CD4-positive, alpha-beta T cell treated with Interleukin-12 subunit alpha and Interleukin-12 subunit beta, for 1 hour (primary cell): ENCODE measurements at places on chromosomes 4 and X.

DNA sequence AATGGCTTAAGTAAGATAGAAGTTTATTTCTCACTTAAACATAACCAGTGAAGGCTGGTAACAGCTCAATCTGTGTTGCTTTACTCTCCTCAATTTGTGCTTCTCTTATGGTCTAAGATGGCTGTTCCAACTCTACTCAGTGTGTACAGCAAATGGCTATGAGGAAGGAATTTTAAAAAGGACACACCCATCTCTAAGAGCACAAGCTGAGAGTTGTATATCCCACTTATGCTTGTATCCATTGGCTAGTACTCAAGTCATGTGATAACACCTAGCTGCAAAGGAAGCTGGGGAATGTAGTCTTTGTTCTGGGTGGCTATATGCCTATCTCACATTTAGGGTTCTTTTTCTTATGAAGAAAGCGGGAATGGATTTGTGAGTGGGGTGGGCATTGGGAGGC is 63.3 kb downstream of the GPAT3 start:
- DNase-seq, result no peak

GRCh38 chrX:24575496-24575895 is 71.7 kb downstream of the PCYT1B start:
- no peak for DNase-seq

DNA sequence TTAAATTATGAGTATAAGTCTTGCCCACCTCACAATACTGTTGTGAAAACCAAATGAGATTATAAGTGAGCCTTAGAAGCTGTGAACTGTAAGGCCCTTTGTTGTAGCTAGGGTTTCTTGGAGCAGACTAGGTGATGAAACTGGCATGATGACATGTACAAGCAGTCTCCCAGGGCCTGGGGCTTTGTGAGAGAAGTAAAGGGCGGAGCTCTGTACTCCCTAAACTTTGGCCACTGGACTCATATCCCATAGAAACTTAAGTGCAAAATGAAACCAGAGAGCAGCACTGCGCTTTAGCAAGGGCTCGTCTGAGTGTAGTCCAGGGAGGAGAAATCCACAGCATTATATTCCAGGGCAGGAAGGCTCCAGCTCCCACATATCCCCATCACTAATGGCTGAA is 385.6 kb upstream of the FGF16 start:
- no peak for DNase-seq

- DNase-seq, result no peak
These were observed 816 bp downstream of the EREG start for GRCh38 chr4:74365761-74366160.

- DNase-seq, result no peak
These were observed 32.4 kb upstream of the SLC10A4 start for GRCh38 chr4:48450740-48451139.

DNA sequence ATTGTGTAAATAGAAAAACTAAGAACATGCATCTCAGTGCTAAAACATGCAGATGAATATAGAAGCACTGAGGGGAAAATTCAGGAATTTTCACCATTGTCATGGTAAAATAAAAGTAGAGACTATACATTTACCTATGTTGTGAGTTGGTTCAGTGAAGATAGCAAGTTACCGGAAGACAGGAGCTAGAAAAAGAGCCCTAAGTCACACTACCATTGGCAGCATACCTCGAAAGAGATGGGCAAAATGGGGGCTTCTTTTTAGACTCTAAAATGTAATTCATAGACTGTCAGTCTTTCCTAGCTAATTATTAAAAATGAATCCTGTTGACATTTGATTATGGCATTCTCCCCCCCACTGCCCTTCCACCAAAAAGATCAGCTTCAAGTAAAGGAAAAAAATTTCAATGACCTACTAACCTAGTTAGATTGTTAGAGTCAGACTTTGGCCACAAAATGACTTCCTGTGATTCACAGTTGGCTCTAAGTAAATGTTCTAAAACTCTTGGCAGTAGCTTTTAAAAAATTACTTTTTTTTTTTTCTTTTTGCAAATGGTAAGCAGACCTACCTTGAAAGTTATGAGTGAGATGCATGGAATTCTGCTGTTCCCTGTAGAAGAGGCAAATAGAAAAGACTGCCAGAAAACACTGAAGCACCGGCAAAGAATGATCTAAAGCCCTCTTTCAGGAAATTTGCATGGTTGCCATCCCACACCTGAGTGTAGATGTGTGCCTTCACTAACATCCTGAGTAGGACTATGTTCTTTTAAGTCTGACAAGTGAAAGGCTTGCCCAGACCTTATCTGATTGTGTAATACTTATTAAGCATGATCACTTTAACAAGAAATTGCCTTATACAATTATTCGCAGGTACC is 26.4 kb upstream of the ARSJ start:
- DNase-seq, result peak; percentile 17

- no peak for DNase-seq
These were observed 119.1 kb downstream of the MBNL3 start for GRCh38 chrX:132369617-132370326.

DNA sequence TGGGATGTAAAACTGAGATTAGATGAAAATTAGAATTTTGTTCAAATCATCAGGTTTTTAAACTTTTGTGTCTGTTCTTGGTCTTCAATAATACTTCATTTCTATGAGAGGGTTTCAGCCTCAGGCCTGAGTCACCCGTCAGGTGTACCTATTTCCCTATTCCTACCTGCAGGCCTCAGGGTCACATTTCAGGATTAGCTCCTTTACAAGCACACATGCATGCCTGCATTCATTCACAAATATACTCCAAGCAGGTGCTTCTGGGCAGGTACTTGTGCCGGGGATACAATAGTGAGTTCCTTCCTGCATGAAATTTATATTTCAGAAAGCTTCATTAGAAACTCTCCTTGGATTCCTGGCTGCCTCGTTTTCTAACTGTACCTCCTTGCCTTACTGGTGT is 114.9 kb downstream of the SHISA3 start:
- no peak for DNase-seq

DNA sequence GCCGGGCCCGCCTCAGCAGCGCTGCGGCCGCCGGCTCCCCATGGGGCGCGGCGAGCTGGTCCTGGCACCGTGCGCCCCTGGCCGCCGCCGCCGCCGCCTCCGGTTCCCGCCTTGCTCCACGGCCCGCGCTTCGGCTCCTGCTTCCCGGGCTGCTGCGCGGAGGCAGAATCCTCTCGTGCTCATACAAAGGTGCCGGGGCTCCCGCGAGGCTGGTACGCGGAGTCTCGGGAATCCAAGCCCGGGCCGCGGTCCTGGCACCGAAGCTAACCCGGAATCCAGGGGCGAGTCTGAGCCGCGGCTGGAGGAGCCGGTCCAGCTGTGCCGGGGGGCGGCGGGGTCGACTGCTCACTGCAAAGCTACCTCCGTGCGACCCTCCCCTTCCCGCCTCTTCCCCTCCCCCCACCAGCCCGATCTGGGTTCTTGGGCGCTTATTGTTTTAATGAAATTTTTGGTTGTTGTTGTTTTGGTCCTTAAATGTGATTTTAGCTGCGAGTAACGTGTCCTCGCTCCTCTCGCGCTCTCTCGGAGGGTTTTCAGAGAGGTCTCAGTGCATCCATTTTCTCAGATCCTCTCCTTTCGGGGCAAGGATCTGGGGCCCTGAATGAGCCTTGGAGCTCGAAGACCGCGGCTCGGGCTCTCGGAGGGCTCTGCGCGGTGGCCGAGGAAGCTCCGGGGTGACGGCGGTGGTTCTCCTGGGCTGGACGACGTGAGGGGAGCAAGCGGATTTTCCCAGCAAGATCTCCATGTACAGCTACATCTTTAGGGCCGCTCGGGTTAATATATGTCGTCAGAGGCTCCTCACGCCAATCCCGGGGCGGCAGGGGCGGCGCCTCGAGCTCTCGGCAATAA is at the start of gene HAND2:
HAND2 (minus strand) TSS at position 753 of the 849 bp plus-strand sequence. CDS start 940 bp downstream, outside the sequence.
- no peak for DNase-seq

- no peak for DNase-seq
These were observed 41.1 kb downstream of the ZFX start for GRCh38 chrX:24190500-24191156.

DNA sequence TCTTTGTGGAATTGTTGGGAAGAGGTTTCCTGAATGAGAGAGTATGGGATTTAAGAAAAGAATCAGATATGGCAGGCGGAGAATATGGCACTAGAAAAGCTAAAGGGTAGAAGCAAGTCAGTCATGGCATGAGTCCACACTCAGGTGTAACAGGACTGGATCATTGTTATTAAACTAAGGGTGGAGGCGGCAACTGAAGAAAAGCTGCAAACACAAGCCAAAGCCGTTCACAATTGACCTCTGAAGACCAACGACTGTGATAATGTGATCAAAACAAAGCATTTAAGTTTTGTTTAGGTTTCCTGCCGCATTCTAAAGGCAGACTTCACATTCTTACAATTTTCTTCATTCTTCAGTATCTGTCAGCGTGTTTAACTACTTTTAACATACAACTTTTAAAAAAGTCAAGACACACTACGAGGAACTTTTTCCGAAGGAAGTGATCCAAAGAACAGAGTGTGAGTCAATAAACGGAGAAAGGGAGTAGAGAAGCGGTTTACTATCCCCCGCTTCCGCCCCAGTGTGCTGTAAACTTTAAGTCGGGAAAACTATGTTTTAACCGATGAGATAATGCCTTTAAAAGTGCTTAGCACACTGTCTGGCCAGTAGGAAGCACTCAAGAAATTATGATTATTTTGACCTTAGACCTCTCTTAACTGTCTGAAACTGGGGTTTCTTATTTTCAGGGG is 909 bp upstream of the SLAIN2 start:
- no peak for DNase-seq

- DNase-seq, result no peak
These were observed 275.2 kb upstream of the AGA start for GRCh38 chr4:177717407-177717806.

DNA sequence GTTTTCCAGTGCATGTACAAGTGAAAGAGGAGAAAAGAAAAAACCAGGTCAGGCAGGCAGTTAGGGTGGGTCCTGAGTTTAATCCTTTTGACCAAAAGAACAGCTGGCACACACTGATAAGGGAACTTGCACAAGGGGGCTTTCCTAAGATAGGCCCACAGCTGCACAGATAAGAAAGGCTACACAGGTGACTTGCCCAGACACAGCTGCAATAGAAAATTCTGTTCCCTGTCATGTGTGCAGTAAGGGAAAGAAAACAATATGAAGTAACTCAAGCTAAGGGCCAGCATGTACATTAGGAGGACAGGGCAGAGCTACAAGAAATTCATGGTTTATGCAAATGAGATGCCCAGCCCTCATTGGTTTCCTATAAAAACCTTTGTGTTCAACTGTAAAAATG is 32.9 kb downstream of the LUZP4 start:
- no peak for DNase-seq

DNA sequence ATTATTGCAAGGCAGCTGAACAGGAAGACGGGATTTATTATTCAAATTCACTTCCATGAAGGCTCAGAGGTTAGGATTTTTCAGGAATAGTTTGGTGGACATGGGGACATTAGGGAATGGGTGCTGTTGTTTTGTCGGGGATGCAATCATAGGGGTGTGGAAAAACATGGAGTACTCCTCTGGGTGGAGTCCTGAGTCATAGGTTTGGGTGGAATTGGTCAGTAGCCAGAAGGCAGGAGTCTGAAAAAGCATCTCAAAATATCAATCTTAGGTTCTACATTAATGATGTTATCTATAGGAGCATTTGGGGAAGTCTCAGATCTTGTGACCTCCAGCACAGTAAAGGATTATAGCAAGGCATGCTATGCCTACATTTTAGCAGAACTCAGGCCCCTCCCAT is 14.5 kb upstream of the ETNPPL start:
- DNase-seq, result no peak

DNA sequence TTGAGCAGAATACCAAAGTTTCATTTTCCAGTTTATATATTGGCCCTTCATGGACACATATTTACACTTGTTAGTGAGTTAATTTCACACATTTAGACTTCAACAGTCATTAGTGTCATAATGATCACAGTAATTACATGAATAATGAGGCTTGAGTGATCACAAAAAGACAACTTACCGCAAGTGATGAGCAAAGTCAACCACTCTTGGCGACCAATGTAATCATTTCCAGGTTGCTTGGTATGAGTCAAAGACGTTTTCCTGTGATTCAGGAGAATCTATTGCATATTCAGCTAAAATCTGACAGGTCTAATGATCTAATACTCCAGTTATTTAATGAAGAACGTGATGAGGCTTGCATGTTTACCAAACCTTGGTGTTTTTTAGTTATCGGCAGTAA is 407.9 kb upstream of the TENM3 start:
- DNase-seq, result no peak

- no peak for DNase-seq
These were observed 15.3 kb downstream of the SMIM20 start for GRCh38 chr4:25929298-25929686.

- no peak for DNase-seq
These were observed 65.3 kb downstream of the NYX start for GRCh38 chrX:41512394-41512793.

GRCh38 chr4:184265546-184266351 is 48.1 kb upstream of the ENPP6 start:
- no peak for DNase-seq

GRCh38 chrX:8867406-8867805 is 66.2 kb upstream of the FAM9A start:
- DNase-seq, result no peak

DNA sequence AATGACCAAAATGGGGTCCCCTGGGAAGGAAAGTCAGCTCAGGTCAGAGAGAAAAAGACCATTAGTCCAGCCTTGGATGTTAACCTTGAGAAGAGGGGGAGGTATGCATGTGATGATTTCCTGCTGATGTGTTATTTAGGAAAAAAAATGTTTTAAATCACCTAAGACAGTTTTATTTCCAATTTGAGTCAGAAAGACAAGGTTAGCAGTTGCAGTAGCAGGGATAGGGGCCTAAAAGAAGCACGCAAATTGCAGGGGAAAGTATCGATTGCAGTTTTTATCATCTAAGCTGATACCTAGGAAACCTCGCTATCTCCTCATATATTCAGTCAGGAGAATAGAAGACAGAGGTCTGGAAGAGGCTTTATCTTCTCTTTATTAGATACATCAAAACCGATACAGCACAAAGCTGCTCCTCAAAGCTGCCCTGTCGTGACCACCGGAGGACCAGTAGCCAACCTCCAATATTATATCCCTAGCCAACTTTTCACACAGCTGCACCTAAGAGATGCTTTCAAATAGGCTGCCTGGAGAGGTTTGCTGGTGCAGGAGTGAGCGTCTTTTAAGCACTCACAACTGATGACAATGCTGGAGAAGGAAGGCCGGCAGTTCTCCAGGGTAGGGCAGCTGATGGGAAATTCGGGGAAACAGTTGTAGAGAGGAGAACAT is 289.4 kb downstream of the INPP4B start:
- DNase-seq, result no peak

GRCh38 chr4:70734168-70734954 is 12.6 kb downstream of the RUFY3 start:
- DNase-seq, result peak; percentile 70
